ENCODE measurements at places on chromosomes 6 and 20. TPM values are rescaled to one million over a fixed set of nuclear protein-coding genes. Genes with fewer than 3 reads are reported as not detected.

DNA sequence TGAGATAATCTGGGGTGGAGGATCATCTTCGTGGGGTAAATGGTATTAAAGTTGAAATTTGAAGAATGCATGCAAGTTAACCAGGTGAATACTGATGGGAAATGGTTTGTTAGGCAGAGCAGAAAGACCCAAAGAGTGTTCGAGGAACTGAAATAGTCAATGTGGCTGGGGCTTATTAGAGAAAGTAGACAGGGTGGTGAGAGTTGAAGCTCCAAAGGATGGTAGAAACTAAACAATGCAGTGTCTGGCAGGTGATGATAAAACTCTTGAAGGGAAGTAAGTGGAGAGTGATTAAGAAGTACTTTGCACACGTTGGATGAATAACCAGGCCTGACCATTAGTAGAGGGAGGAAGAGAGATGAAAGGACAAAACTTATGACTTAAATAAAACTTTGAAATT, 39.8 kb upstream of the CENPW start:
- no peak for DNase-seq

DNA sequence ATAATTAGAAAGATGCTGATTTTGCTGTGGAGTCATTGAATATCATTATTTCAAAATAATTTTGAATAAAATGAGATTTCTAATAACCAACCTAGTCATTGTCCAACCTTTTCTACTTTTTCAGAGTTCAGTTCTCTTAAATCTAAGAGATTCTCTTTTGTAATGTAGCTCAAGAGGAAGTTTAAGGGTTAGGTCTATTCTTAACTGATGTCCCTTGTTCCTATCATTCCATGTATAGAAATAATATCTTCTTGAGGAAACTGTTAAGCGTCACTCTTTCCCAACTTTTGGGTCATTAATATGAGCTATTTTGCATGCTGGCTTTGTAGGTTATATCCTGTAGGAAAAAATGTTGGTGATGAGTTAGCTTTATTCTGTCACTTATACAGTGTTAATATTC, 27.0 kb downstream of the RNF144B start:
- DNase-seq, result no peak

DNA sequence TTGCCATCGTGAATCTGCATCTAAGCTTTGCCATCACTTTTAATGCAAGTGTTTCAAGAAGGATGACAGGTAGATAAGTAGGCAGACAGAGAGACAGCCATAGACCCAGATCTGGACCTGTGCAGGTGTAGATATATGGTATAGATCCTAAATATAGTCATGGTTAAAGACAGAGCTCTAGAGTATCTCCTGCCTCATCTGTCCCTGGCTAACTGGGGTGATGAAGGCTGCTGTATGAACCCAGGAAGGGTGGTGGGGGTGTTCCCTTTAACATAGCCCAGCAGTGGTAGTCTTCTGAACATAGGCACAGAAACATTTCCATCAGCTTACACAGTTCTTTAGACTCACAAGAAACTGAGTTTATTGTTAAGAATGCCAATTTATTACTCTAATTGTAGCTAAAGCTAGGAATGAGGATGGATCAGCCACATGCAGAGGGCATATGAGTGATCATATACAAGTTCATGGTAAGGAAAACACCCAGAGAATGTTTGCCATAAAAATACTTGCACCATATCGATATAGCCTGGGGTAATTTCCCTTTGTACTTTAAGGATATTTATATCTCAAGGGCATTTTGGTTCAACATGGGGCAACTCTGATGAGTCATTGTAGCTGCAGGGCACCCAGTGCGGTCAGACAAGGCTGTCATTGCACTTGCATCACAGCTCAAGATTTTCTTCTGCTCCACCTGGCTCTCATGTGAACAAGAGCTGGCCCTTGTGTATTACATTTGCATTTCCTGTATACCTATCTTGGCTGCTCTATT, 587.2 kb downstream of the EPM2A start:
- DNase-seq, result no peak

Gene FAM209A
- total RNA-seq, result 1.7 TPM

DNA sequence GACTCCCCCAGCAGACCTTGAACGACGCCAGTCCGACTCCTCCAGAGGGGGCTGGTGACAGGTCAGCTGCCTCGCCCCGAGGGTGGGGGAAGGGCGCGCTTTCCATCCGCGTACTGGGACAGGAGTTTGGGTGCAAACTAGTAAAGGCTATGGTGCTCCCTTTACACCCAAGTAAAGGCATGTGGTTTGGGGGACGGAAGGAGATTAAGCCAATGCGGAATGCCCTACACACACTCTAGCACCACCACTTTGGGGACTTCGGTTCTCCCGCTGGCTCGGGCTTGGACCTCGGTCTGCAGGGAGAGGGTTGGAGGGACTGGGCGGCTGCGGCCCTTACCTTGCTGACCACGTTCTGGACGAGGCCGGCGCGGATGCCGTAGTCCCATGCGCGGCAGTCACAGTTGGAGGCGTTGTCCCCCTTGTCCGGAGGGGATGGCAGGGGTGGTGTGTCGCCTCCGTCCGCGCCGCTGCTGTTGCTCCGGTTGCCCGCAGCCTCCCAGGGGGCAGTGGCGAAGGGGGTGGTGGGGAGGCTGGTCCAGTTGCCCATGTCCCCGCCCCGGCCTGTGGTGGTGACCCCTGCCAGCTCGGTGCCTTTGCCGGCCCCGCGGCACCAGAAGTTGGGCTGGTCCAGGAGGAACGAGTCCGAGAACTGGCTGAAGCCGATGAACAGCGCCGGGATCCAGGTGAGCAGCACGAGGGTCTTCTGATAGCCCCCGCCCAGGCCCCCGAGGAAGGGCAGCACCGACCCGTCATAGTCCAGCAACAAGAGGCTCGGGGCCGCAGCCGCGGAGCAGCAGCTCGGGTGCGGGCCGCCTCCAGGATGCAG, 1.1 kb downstream of the SLC22A23 start:
- DNase-seq, result peak; percentile 23

- DNase-seq, result peak; percentile 27
These were observed 573 bp downstream of the SNX3 start for GRCh38 chr6:108260126-108260808.

DNA sequence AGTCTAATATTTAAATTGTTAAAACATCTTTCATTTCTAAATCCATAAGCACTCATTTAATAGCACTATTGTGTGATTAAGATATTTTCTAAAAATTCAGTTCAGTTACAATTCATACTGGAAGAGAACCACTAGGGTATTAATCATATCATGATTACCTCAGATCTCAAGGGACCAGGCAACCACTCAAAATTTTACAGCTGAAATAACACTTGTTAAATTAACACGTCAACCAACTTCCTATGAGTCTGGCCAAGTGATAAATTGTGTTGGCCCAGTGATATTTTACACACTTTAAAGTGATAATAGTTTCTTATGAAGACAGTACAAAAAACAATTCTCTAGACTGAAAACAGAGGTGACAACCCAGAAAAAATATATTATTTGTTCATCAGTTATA, 869.0 kb upstream of the ADGRB3 start:
- DNase-seq, result no peak

- no peak for DNase-seq
These were observed 296.5 kb downstream of the SMOC2 start for GRCh38 chr6:168737481-168737880.

DNA sequence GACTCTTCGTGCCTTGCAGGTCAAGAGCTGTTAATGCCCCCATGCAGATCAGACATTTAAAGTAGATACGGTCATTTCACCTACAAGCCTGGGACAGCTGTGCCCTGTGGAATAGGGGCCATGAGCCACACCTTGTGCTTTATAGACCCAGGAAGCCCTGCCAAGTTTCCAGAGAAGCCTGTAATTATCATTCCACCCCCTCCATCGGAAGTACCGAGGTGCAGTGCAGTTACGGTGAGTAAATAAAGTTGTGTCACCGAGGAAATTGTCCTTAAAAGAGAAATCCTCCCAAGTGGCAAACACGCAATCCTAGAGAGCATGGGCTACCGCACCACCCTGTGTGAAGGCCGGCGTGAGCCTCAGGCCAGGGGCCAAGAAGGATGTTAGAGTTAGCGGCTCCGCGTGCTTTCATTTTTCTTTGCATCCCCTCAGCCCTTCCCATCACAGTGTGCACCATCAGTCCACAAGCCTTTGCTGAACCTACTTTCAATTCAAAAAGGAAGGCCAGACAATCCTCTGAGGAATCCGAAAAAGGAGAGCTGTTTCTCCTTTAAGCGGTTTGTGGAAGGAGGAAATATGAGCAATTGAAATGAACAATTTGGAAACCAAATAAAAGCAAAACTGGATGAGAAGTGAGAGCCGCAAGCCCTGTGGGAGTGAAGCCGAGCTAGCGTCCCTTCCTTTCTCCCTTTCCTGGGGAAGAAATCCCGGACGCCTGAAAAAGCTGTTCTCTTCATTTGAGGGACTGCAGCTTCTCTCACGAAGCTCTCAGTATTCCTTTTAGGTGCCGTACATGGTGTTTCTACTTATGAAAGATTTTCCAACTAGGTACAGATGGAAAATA, 183.3 kb upstream of the PDE10A start:
- no peak for DNase-seq

GRCh38 chr6:36149476-36149875, 19.2 kb downstream of the MAPK13 start:
- DNase-seq, result no peak

DNA sequence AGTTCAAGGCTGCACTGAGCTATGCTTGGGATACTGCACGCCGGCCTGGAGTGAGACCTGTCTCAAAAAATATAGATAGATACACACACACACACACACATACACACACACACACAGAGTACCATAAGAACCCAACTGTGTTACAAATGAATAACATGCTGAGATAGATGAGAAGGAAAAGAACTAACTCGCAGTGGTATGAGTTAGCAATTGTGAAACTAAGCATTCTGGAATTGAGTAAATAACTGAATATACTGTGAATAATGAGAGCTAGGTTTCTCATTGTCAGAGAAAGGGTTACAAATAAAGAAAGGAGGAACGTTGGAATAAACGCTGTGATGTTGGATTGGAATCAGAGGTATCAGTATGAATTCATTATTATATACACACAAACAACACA, 14.6 kb upstream of the FAXC start:
- peak; percentile 20 for DNase-seq

DNA sequence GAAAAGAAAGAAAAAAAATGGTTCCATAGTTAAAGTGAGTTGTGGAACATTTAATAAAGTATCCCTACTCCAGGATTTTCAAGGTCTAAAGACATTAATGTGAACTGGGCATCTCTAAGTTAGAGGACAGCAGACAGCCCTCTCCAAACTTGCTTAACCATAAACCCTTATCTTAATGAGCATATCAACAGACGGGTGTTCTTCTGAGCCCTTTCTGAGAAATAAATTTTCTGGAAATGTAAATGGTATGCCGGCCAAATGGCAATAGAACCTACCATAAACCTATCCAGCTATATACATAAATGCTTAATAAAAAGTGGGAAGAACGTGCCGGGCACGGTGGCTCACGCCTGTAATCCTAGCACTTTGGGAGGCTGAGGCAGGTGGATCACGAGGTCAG, 12.5 kb downstream of the SLC18B1 start:
- DNase-seq, result no peak

Gene FAM217A
- not detected for total RNA-seq

Gene RXRB
- total RNA-seq, result 55.6 TPM

GRCh38 chr20:52083627-52084232, 107.8 kb downstream of the ZFP64 start:
- peak; percentile 45 for DNase-seq

- no peak for DNase-seq
These were observed 32.7 kb upstream of the SAMHD1 start for GRCh38 chr20:36984257-36984638.

Gene CDYL
- 40.8 TPM for total RNA-seq

- no peak for DNase-seq
These were observed 24.3 kb upstream of the HLA-DRB5 start for GRCh38 chr6:32554116-32554965.

GRCh38 chr6:155561966-155562364, 106.3 kb upstream of the NOX3 start:
- DNase-seq, result no peak

Gene FAM83B
- not detected for total RNA-seq

- peak; percentile 79 for DNase-seq
These were observed 11.5 kb downstream of the IRF4 start for GRCh38 chr6:402901-403658.

Gene HAO1
- not detected for total RNA-seq

DNA sequence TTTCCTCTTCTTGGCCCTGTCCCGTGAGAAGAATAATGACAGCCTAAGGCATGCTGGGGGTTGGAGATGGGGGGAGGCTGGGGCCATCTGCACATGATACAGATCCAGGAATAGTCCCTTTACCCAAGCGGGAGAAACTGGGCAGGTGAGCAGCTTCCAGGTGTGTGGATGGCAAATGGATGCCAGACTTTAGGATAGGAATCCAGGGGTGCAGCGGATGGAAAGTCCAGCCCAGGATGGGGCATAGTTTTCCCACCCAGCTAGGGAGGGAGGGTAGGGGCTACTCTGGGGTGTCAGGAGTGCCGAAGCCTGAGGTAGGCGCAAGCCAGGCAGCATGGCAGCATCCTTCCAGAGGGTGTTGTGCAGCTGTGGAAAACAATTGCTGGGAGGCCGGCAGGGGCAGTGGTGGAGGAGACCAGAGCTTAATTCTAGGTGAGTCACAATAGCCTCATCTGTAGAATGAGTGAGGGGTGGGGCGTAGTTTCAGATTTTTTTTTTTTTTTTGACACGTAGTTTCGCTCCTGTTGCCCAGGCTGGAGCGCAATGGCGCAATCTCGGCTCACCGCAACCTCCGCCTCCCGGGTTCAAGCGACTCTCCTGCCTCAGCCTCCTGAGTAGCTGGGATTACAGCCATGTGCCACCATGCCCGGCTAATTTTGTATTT, 15.4 kb upstream of the FAM110A start:
- DNase-seq, result no peak

DNA sequence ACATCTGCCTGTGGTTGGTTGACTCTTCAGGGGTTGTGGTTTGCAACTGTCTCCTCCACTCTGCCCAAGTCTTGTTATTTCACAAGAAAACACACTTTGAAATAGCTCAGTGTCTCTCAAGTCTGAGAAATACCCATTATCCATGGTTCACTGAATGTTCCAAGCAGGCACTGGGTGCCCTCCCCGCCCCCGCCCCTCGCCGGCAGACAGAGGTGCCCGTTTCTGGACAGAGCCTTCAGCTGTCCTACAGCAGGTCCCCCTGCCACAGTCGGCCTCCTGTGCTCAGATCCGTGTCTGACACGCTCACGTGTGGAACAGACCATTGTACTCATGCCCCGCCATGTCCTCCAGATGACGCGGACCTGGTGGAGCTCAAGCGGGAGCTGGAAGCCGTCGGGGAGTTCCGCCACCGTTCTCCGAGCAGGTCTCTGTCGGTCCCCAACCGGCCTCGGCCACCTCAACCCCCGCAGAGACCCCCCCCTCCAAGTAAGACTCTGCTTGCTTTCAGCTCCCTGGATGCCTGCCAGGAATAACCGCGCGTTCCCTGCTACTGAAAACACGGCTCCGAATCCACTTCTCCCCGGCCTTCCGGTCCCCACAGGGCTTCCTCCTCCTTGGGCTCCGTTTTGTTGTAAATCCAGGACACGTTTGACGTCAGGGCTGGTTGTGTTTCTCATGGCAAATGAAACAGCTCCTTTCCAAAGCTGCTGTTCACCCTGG, 81.4 kb downstream of the SERAC1 start:
- DNase-seq, result no peak

Gene PDYN
- not detected for total RNA-seq

GRCh38 chr6:14309951-14310445, 192.4 kb downstream of the CD83 start:
- DNase-seq, result no peak

Measured in activated T-cell treated with anti-CD3 and anti-CD28 coated beads, Interleukin-2, amount 50 U/mL, for 72 hours (primary cell).